ENCODE measurements at places on chromosomes 3 and 15.

DNA sequence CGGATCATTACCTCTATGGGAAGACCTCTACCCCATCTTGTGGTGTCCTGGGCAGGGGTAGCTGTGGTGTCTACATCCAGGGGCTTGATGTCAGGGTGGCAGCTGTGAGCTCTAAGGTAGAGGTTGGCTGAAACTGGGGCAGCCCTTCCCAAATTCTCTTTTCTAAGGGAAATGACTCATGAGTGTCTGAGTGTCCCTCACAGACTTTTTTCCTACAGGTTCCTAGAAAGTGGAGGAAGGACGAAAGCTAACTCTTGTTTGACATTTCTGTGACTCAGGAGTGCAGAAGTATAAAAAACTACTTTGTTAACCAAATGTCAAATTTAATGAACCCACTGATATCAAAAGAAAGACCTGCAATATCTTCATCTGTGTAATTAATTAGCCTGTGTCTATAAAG is 481.5 kb downstream of the PDCD6IP start:
- DNase-seq = no peak

DNA sequence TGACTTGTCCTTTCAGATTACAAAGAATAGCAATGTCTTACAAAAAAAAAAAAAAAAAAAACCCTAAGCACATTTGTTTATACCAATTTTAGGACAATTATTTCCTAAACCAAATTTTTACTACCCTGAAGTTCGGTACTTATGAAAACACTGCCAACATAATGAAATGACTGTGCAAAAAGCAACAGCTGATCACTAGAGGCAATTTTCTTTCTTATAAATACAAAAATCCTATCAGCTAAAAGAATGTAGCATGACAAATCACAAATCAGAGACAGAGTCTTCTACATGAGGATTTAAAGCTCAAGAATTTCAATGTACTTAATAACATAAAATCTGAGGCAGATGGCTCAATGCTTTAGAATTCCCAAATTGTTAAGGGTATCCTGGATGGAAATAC is 191.8 kb downstream of the MAGI1 start:
- no peak for DNase-seq

- DNase-seq = no peak
These were observed 57.9 kb upstream of the EPHA6 start for GRCh38 chr3:96756516-96756915.

DNA sequence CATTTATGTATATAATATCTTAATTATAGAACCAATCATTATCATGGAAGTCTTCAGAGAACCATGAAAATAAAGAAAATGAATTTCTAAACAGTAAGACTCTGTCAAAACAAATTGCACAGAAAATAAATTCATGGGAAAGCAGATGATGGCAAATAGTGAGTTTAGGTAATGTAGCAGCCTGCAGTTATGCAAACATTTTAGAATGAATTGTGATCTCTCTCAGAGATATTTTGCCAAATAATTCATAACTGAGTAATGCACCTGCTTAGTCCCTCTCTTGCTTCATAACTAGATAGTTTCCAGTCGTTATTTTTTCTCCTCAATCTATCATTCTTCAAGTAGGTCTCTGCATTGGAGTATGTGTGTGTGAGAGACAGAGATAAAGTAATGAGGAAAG is 492.7 kb upstream of the THBS1 start:
- no peak for DNase-seq

- DNase-seq = no peak
These were observed at the start of gene TARS3 for GRCh38 chr15:101723874-101724674. TARS3 (minus strand) TSS chr15:101724473; CDS start chr15:101724387, 86 bp downstream.

- no peak for DNase-seq
These were observed 81.0 kb downstream of the FBXL2 start for GRCh38 chr3:33358172-33358781.

DNA sequence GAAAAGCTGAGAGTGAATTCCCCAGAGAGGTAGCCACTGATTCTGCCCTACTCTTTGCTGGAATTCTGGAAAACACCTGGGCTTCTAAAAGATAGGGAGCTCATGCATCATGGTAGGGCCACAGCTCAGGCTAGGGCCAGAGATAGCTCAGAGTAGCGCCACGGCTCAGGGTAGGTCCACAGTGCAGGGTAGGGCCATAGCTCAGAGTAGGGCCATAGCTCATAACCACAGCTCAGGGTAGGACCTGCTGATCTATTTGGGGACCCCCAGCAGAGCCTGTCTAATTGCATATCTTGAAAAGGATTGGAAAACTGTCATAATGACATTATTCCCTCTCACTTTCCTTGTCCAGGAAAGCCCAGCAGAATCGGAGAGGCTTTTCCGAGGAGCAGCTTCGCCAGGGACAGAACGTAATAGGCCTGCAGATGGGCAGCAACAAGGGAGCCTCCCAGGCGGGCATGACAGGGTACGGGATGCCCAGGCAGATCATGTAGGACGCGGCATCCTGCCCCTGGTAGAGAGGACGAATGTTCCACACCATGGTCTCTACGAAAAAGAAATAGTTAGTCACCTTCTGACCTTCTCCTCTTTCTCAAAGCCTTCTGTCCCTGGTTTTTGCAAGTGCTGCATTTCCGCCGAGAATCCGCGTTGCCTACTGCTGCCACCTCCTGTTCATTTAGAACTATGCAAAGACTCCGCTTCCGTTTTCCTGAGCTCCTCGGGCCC is 14.5 kb downstream of the TAGLN3 start:
- DNase-seq = peak; percentile 29

DNA sequence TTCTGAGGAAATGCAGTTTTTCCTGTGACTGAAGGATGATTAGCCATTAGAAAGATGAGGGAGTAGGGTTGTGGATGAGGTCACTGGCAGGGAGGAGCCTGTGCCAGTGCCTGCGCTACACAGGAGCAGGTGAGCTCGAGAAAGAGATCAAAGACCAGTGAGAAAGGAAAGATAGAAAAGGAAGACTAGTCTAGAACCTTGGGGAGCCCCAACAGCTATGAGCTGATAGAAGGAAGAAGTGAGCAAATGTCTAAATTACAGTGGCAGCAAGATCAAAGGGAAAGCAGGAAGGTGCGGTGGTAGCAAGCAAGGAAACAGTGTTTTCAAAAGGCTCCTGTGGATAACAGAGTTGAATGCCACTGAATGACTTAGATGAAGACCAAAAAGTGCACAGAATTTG is 39.6 kb downstream of the LNP1 start:
- no peak for DNase-seq

DNA sequence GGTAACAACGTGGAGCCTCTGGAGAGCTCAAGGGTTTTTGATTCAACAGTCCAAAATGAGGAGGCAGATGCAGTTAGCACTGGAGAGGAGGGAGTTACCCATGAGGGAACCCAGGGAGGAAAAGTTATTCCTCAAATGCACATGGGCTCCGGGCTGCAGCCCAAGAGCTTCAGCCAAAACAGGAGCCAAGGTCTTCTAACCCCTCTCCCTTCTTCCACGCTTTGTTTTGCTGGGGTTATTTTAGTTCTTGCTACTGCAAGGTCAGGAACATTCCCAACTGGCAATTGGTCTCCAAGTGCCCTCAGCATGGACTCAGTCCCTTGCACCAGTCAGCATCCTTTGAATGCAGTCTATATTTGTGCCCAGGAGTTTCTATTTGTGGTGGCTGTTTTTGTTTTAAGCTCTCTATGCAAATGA is 90.0 kb downstream of the TGFBR2 start:
- DNase-seq = no peak

DNA sequence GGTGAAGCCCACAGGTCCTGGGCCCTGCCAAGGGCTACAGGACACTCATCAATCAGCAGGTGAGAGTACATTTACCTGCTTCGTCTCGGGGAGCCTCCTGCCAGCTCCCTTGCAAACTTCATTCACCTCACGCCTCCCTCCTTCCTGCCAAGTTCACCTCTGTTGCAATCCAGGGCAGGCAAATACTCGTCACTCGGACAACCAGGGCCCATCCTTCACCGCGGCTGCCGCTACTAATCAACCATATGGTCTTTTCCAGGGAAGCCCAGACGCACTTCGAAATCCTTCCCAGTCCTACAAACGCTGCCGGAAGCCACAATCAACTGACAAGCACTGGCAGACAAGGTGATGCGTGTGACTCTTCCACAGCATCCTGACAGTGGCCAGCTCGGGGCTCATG is 200.7 kb upstream of the NSMCE3 start:
- DNase-seq = no peak

DNA sequence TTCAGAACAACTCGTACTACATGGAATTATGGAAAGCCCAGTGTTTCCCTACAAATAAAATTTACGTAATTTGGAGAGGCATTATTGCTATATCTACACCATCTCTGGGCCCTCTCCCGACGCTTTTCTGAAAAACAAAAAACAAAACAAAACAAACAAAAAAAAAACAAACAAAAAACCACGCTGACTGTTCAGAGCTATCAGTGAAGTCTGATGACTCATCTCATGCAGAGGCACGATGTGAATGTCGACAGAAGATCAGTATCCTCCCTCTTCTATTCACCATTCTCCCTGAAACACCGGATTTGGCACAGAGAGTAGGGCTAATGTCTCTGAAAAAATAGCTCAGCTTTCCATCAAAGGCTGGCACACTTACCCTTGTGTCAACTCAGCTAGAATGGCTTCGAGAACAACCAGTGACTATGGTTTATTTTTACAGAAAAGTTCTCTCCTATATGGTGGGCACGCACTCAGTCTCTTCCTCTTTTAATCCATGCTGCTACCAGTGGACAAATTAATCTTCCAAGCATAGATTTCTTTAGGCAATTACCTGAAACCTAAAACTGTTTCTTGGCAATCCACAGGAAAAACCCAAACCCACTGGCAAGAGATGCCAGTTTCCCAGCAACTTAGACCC is 1.5 kb downstream of the CRBN start:
- no peak for DNase-seq

DNA sequence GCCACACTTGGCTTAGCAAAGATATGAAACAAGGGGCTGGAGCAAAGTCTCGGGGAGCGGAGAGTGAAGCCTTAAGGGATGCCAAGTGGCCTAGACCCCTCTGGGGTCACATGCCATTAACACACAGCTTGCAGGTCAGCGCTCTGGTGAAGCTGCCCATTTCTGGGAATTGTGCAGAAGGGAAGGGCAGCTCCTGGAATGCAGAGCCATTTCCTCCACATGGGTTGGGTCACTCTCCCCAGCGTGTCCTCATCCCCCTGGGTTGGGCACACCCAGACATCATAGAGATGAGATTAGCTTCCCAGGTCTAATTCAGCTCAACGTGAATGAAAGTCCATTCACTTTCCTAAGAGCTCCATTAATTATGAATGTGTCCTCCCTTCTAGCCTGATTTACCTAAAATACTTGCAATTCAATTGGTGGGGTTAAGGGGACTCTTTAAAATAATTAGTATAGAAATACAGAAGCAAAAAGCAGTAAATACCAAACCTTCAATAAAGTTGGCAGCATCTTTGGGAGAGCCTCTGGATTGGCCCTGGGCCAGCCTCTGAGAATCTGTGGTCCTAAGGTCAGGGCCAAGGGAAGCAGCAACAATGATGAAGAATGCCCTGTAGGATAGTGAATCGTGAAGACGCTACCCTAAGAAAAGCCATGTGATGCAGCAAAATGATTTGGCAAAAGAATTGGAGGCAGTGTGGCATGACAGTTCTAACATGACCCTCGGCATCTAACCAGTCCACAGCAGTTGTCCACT is 17.8 kb downstream of the MRAS start:
- DNase-seq = no peak

- no peak for DNase-seq
These were observed 25.5 kb downstream of the GLDN start for GRCh38 chr15:51366920-51367319.

DNA sequence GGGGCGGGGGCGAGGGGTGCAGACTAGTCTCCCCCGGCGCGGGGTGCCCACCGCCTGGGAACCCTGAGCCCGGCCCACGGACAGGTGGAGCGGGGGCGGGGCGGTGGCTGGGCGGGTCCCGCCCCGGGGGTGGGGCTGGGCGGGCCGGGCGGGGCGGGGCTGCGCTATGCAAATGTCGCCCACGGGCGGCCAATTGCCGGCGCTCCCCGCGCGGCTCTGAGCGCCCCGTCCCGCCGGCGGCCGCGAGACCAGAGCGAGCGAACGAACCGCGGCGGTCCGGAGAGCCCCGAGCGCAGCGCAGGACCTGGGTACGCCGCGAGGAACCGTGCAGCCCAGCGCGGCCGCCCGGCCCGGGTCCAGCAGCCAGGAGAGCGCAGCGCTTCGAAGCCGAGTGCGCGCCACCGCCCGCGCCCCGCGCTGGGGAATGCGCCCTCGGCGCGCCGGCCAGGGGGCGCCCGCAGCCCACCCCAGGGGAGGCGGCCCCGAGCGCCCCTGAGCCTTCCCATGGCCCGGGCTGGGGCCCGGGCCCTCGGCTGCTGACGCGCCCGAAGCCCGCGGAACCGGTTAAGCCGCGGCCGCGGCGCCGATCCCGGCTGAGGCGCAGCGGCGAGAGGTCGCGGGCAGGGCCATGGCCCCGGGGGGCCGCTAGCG is at the start of gene SEMA3F:
SEMA3F (plus strand) TSS at position 485 of the 651 bp plus-strand sequence. CDS start 4,299 bp downstream, outside the sequence.
- DNase-seq = no peak

DNA sequence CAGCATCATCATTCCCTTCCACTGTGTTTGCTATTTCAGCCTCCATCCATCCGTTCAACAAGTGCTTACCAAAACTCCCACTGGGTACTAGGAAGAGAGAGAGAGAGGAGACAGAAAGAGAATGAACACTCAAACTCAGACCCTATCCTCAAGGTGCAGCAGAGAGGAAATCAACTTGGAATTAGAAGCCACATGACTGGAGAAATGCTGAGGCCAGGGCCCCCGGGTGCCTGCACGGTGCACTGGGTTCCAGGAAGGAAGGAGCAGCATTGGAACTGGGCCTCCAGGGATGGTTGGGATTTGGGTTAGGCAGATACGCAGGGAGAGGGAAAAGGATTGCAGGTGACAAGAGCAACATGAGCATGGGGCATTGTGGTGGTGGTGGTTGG is 30.0 kb downstream of the CORO2B start:
- DNase-seq = no peak

DNA sequence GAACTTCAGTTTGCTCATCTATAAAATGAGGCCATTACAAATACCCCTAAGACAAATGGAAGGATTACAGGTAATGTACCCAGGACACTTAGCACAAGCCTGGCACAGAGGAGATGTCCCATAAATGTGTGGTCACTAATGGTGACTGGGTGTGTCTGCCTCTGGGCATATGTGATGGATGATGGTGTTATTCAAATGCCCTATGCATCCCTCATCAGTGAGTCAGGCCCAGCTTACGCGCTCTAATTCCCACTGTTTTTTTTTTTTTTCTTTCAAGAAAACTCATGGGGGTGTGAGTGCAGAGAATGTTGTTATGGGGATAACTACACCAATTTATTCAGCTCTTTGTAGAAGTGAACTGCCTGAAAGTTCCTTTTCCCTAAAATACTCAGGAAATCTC is 23.6 kb upstream of the KIF23 start:
- no peak for DNase-seq

- no peak for DNase-seq
These were observed 31.2 kb downstream of the WWTR1 start for GRCh38 chr3:149626671-149627070.

DNA sequence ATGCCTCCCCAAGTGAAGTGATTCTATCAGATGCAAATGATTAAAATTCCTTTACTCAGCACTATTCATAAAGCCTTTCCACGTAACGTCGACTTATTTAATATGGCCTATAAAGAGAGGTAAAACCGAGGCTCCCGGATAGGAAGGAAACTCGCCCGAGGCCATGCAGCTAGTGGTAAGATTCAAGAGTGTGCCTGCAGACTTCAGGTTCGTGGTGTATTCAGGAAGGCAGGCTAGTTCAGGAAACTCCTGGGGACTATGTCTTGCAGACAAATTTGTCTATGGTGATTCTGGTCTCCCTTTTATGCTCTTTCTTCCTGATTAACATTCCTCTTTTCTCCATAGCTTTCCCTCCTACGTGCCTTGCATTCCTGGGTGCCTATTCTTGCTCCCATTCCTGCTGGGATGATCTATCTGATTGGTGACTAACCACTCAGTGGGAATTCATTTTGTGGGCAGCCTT is 150.7 kb downstream of the SST start:
- DNase-seq = no peak

- peak; percentile 75 for DNase-seq
These were observed 6.8 kb downstream of the RARRES1 start for GRCh38 chr3:158725348-158726011.
